ENCODE measurements at places on chromosomes 4 and X.

- DNase-seq: no peak
Observed at GRCh38 chr4:48439988-48440387, 43.2 kb upstream of the SLC10A4 start.

DNA sequence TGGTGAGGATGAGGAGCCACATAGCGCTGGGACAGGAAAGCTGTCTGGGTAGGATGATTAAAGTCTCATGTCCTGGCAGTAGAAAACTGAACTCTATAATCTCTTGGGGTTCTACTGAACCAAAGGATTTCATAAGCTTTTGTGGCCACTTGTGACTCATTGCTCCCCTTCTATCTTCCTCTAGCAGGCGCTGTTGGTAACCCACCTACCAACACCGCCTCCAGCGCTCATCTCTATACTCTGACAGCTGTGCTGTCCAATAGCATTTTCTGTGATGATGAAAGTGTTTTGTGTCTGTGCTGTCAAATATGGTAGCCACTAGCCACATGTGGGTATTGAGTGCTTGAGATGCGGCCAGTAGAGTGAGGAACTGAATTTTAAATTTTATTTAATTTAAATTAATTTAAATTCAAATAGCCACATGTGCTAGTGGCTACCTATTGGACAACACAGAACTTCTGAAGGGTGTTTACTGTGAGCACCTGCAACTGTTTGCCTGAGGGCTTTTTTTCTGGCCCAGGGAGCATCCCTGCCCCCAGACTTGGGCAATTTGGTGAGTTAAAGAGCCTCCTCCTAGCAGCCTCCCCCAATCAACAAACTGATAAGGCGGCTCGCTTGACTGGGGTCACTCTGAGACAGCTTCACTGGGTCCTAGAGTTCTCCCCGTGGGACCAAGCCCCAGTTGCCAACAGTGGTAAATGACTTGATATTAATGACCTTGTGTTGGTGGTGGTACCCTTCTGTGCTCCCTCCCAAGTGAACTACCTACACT, 169.2 kb upstream of the ATP6AP2 start:
- peak; percentile 4 for DNase-seq

DNA sequence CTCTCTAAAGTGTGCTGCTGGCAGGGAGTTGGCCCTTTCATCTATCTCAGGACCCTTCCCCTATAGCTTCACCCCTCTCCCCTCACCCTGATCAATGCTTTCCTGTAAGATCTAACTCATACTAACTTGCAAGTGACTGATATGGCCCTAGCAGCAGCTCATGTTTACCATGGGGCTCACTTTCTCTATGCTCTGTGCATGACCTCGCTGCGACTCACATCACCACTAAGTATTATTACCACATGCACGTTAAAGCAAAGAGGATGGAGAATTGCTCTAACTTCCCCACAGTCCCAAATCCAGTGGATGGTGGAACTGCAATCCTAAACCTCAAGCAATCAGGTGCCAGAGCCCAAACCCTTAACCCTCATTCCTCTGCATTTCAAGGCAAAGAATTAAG, 626.6 kb downstream of the MID1IP1 start:
- peak; percentile 52 for DNase-seq

DNA sequence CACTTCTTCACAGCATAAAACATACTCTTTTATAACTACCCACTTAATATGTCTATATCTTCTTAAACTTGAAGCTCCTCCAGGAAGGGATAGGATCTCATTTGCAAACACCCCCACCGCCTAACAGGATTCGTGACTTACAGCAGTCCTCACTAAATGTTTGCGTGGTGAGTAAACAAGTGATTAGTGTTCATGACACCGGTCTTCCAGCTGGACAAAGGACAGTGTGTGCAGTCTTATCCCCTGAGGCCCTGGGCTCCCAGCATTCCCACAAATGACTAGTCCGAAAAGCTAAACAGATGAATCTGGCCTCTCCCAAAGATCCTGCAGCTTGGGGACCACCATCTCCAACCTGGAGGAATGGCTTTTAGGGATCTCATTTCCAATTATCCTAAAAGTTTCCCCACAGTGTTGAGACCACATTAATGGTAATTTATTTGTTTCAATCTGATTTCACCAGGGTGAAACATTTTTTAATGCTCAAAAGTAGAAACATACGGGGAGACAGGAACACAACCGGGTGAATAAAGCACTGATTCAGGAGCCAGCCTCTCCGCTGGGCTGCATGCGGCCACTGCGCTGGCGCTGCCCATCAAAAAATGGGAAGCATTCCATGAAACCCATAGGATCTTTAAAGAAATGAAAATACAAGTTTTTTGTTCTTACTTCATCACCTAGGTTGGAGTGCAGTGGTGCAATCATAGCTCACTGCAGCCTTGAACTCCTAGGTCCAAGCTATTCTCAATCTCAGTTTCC, 69.2 kb downstream of the HADH start:
- peak; percentile 43 for DNase-seq

DNA sequence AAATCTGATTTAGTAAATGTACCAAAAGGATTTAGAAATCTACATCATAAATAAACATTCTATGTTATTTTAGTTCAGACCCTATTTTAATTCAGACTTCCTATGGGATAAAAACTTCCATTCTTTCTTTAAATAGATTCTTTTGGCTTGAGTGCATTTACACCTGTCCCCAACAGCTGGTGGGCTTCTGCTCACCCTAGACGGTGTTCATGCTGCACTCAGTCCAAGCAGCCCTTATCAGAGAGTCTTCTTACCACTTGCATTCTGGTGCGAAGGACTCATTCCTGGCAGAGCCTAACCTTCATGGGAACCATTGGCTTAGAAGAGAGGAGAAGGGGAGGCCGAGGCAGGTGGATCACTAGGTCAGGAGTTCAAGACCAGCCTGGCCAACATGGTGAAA, 57.3 kb downstream of the NPNT start:
- no peak for DNase-seq

DNA sequence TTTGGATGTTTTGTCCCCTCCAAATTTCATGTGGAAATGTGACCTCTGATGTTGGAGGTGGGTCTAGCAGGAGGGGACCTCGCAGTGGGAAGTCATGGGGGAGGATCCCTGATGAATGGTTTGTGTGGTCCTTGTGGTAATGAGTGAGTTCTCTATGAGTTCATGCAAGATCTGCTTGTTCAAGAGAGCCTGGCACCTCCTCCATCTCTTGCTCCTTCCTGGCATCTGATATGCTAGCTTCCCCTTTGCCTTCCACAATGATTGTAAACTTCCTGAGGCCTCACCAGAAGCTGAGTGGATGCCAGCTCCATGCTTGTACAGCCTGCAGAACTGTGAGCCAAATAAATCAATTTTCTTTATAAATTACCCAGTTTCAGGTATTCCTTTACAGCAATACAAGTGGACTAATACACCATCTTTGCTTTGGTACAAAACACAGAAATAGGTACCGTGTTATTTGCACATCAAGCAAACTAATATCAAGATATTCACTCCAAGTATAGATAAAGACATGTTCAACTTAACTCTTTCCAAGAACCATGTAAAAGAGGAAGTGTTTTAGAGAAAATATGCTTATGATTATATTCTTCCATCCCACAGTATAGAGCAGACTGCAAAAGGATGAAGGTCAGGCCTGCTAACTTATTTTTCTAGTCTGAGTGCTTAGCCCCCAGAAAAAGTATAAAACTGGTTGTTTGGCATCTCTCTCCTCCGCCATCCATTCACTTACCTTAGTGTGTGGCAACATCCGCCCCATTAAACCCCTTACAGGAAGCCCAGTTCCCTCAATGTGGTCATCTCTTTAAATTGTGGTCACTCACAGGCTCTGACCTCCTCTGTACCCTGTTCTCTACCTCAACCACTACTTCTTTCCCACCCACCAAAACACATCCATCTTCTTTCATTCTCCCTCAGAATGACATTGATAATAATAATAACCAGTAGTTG, 6.7 kb downstream of the ARAP2 start:
- DNase-seq: no peak

GRCh38 chrX:80806557-80806956, 3.1 kb downstream of the BRWD3 start:
- no peak for DNase-seq

GRCh38 chr4:183434666-183435190, 9.7 kb upstream of the CDKN2AIP start:
- DNase-seq: no peak

- DNase-seq: peak; percentile 73
Observed at GRCh38 chr4:80362578-80363181, 27.1 kb downstream of the CFAP299 start.

GRCh38 chr4:16642897-16643296, 255.5 kb downstream of the LDB2 start:
- DNase-seq: peak; percentile 54

GRCh38 chr4:56871371-56871866, 36.3 kb upstream of the REST start:
- DNase-seq: no peak

DNA sequence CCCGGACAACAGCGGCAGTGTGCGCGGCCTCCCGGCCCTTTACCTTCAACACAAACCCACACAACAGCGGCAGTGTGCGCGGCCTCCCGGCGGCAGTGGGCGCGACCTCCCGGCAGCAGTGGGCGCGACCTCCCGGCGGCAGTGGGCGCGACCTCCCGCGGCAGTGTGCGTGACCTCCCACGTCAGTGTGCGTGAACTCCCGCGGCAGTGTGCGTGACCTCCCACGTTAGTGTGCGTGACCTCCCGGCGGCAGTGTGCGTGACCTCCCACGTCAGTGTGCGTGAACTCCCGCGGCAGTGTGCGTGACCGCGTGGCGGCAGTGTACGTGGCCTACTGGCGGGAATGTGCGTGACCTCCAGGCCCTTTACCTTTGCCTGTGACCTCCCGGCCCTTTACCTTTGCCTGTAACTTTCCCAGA, 576.6 kb upstream of the FRG1 start:
- DNase-seq: no peak

GRCh38 chrX:23482561-23482960, 147.9 kb downstream of the PTCHD1 start:
- no peak for DNase-seq

GRCh38 chr4:126458993-126459392, 1144.2 kb downstream of the FAT4 start:
- DNase-seq: no peak

DNA sequence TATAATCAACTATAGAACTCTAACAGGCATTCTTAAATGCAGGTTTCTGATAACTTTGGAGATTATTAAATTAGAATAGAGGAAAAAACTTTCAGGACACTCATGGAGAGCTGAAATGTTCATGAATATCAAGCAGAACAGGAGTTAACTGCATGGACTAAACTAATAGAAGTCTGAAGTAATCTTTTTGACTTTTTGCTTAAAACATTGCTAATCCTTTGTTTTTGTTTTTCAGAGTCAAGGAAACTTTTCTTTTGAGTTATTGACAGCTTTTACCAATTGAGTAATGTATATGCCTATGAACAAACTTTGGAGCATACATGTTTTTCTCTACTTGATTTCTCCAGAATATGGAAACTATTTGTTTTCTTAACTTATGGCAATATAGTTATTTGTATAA, 112.5 kb downstream of the EIF4E start:
- no peak for DNase-seq

GRCh38 chr4:10589321-10589720, 95.2 kb downstream of the CLNK start:
- no peak for DNase-seq

- no peak for DNase-seq
Observed at GRCh38 chr4:17352357-17352756, 159.5 kb downstream of the QDPR start.

DNA sequence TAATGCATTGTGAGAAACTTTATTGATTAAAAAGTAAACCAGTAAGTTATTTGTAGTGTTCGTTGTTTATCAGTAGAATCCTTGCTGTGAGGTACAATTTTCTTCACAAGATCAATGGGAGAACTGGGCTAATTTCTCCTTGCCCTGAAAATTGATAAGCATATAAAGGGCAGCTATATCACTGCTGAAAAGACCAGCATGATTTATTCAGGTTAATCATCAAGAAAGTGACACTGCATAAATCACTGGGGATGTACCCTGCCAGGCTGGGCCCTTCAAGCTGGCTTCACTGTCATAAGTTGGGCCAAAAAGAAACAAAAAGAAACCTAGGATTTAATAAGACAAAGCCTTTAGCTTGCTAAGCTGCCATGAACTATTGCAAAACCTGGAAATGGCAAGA, 746.7 kb downstream of the STPG2 start:
- DNase-seq: no peak

- no peak for DNase-seq
Observed at GRCh38 chr4:76690011-76690905, 207.7 kb downstream of the SOWAHB start.

GRCh38 chr4:87807402-87807801, 8.0 kb downstream of the IBSP start:
- DNase-seq: no peak

DNA sequence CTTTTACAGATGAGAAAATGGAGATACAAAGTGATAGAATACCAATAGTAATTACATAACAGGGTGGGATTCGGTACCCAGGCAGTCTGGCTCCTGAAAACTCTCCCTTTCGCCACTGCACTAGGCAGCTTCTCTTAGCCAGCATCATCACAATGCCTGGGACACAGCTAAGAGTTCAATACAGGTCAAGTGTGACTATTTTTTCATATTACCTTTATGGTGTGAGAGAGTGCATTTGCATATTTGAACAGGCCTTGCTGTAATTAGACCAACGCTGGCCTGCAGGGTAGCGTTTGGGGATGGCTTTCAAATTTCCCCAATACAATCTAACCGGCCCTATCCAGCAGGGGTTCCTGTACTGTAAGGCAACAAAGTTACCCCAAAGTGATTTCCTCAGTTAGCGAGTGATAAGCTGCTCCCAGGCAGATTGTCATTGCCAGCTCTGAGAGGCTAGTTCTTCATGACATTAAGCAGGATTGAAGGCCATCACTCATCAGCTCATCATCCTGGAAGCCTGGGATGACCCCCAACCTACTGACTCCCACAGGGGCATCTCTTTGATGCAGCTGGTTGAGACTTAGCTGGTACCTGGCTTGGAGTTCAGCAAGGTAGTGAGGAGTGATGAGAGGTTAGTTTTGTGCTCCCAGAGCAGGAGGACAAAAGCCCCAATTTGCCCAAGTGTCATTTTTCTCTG, 836.8 kb upstream of the LCORL start:
- no peak for DNase-seq

DNA sequence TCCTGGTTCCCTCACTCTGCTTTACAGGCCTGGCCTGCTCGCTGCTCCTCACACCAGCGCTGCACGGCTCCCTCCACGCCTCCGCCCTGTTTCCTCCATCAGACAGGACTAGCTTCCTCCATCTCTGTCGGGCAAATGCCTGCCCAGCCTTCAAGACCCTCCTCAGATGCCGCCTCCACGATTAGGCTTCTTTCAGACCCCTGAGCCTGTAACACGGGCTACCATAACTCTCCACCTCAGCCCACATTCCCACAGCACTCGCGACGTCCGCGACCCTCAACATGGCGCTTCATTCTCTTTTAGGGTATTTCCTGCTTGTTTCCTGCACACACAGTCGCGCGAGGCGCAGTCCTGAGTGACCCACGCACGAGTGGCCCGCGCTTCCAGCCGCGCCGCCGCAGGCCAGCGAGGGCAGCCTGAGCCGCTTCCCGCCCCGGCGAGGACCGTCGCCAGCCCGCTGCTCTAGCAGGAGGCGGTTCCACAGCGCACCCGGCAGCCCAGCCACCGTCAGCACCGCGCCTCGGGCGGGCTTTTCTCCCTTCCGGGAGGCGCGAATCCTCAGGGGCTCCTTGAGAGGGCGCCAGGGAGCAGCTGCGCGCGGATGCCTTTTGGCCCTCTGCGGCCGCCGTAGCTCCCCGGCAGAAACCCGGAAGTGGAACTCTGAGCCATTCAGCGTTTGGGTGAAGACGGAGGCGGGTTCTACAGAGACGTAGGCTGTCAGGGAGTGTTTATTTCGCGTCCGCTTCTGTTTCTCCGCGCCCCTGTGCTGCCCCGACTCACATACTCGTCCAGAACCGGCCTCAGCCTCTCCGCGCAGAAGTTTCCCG, at the start of gene FRG1:
FRG1 (plus strand) TSS at position 695 of the 827 bp plus-strand sequence. CDS start 138 bp downstream, outside the sequence.
- DNase-seq: peak; percentile 92

- no peak for DNase-seq
Observed at GRCh38 chrX:52933976-52934703, 24.2 kb downstream of the FAM156A start.

Measured in RKO (cell line).